ENCODE measurements at places on chromosomes 5 and 9.

DNA sequence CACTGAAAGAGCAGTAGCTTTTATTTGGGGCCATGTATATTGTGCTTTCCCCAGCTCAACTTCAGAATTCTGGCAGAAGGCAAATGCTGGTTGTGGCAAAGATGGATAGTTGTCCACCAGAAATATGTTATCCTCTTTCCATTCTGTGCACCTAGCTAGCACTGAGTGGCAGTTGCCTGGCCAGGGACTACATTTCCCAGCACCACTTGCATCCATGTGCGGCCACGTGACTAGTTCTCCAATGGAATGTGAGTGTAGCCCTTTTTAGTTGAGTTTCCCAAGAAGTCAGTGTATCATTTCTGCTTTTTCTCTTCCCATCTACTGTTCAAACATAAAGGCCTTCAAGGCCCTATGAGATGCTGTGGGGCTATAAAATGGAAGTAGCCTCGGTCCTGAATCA is 354.0 kb upstream of the CLINT1 start:
- no peak for DNase-seq

DNA sequence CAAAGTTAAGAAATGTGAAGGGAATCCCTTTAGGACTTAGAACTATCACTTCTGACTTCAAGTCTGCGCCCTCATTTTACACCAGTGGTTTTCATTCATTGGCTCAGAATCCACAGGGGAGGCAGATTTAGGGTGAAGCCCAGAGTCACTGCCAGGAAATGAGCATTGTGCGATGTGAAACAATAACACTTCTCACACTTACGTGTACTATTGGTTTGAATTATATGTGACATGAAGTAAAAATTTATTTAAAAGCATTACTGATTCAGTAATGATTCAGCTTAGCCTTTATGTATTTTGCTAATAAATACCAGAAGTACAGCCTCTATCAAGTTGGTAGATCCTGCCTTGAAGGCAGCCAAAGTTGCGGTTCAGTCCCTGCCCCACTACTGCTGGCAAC is 98.6 kb downstream of the PAM start:
- no peak for DNase-seq

DNA sequence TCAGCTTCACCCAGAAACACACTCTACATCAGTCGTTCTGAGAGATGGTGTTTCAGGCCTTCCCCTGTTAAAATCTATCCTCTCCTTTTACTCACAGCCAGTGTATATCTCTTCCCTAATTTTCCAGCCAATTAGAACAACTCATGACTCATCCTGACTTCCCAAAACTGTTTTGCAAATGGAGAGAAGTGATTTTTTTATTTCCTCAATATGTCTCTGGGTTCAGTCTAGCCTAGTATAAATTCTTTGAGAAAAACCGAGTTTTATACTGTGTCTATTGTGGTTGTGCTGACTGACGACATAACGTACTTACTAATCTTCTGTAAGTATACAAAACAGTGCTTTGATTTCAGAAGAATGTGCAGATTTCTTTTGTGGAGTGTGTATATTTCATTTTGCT is 28.4 kb upstream of the CAST start:
- DNase-seq = no peak

DNA sequence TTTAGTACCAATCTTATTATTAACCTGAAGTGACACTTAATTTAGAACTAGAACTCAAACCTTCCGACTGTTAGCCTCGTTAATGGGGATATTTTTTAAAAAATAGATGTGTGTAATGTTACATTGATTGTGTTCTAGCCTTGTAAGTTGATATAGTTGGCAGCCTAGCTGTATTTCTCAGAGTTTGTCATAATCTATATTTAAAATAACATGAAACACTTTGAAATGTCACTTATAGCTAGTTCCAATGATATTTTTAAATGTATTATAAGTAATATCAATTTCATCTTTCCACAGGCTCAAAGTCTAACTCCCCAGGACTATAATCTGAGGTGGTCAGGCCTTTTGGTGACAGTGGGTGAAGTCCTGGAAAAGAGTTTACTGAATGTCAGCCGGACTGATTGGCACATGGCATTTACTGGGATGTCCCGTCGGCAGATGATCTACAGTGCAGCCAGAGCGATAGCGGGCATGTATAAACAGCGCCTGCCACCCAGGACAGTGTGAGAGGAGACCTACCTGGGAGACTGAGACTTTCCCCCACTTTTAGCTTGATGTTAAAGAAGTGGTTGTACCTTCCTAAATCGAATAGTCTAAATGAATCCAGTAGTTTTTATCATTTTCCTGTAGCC is 34.1 kb downstream of the PRRC1 start:
- DNase-seq = no peak

- no peak for DNase-seq
Measured at GRCh38 chr9:89418882-89419640, 78.9 kb downstream of the SEMA4D start.

GRCh38 chr9:113368348-113368981 is 8.3 kb downstream of the HDHD3 start:
- no peak for DNase-seq

All from NCI-H345 (cell line).